ENCODE measurements at places on chromosomes 12 and 14.
A peak's percentile ranks its signal among the peaks of the same experiment; 100 is the strongest.

GRCh38 chr12:22627371-22627770 is 2.4 kb downstream of the ETNK1 start:
- DNase-seq, result no peak

DNA sequence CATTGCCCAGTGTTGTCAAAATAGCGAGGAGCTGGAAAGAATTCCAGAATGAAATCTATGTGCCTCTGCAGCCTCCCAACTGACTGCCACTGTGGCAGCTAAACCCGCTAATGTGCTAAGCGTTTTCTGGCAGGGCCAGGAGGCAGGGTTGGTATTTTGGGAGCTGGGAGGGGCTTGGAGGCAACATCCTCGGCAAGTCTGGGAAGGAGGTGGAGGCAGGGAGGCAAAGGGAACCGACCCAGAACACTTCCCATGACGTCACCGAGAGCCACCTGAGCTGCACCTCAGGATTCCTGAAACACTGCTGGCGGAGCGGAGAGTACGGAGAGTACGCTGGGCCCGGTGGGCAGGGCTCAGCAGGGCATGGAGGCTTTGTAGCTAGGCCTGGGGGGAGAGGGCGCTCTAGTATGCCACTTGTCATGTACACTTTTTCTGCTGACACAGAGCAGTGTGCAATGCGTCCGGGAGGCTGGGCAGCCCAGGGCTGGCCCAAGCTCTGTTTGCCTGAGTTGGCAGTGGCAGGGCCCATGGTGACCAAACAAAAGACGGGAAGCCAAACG is 81.5 kb downstream of the DPF3 start:
- peak; percentile 74 for DNase-seq

DNA sequence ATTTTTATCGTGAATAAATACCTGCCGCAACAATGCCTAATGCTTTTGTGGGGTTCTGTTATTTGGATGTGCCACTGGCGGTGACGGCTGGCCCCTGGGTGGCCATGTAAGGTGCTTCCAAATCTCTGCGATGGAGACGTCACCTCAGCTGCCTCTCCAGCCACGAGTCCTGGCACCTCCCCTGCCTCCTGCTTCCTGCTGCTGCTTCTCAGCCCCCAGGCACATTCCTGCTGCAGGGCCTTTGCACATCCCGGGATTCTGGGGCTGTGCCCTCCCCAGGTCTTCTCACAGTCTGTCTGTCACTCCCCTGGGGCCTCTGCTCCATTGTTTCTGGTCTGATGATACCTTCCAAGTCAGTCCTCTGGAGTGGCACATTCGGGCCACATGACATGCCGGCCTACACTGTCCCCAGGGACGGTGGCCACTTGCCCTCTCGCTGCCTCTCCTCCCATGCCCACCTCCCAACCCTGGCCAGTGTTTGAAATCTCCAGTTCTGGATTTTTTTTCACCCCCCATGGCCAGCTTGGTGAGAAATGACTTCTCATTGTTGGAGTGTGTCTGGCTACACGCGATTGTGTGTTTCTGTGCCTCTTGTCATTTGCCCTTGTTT is 151.8 kb downstream of the KIF26A start:
- no peak for DNase-seq

- DNase-seq, result no peak
Measured at GRCh38 chr14:85106506-85106905, 423.4 kb upstream of the FLRT2 start.

DNA sequence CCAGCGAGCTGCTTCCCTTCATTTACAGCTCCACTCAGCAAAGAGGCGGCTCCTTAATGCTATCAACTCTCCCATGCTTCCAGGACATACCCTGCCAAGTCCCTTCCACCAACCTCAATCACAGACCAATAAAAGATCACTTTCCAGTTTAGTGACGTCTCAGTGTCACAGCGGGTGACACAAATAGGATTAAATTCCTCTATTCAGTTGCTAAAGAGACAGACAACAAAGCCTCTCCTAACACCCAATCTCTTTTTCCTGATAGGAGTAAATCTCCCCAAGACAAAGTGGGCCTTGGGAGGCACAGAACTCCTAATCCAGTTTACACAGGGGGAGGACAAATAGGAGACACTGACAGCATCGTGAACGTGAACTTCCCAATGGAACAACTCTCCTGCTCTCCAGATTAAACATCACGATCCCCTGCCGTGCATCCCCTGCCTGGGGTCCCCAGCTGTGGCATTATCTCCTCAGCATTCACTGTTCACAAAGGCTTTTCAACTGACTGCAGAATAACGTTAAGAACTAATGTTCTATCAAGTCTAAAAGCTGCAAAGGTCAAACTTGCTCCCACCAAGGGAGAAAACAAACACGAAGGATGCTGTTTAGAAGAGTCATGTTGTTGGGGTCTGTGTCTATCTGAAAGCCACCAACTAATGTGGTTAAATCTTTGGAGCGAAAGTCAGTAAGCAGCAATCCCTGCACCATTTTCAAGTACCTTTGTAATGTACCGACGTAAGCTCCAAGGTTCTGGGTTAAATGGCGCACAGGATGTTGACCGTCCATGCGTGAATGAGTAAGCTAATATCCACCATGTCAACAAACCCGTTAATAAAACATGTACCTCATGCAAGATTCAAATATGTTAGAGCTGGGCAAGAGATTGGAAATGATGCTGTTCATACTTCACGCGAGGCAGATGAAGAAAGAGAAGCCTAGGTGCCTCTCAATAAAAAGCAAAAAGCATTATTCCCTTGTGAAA is 31.5 kb downstream of the TMEM132D start:
- no peak for DNase-seq

DNA sequence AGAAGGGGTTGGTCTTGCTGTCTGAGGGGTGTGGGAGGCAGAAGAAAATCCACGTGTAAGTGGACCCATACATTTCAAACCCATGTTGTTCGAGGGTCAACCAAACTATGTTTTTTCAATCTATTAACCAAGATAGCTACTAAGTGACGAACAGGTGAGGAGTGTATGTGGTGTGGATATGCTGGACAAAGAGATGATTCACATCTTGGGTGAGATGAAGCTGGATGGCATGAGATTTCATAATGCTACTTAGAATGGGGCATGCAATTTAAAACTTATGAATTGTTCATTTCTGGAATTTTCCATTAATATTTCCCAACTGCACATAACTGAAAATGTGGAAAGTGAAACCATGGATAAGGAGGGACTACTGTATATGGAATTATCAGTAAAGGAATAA is 17.9 kb upstream of the KTN1 start:
- no peak for DNase-seq
